Left cardiac atrium (tissue), 4 donors: ENCODE measurements at places on chromosomes 11 and 22. TPM values are rescaled to one million over a fixed set of nuclear protein-coding genes. Genes with fewer than 3 reads are reported as not detected.

The LSP1 gene
- total RNA-seq, result 31.2 TPM

The VWCE gene
- total RNA-seq, result 2.3 TPM

The IFITM1 gene
- total RNA-seq, result 215 TPM

The SYNGR1 gene
- 48.3 TPM for total RNA-seq

The PTPRJ gene
- total RNA-seq, result 6.7 TPM

DNA sequence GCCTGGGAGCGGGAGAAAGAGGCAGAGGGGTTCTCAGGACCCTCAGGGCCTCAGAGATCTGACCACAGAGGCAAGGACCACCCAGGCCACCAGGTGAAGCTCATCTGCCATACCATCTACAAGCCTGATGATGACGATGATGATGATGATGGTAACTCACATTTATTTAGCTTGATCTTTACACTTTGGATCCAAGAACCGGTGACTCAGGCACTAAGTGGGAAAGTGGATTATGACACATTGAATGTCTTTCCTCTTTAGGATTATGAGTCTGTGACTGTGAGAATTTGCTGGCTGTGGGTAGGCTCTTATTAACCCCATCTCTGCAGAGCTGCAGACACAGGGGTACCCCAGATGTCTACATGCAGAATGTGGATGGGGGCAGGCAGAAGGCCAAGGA is 110.3 kb downstream of the DSCAML1 start:
- no peak for DNase-seq

GRCh38 chr11:3220101-3220500 is 1.5 kb upstream of the MRGPRG start:
- peak; percentile 18 for DNase-seq

- DNase-seq, result no peak
Observed at GRCh38 chr22:48899523-48900326, 927.9 kb downstream of the BRD1 start.
